ENCODE measurements at places on chromosomes 1 and 21. TPM values are rescaled to one million over a fixed set of nuclear protein-coding genes. Genes with fewer than 3 reads are reported as not detected.

Gene LRP8
- 56.3 TPM for total RNA-seq

Gene UAP1
- total RNA-seq, result 51.4 TPM

Gene AMPD1
- total RNA-seq, result not detected

Gene RNU1-4
- 1,685 TPM for total RNA-seq

Gene CHI3L1
- not detected for total RNA-seq

Gene CLCNKB
- 0.81 TPM for total RNA-seq

GRCh38 chr1:84480650-84481049, 1.6 kb downstream of the RPF1 start:
- no peak overlapping the region for H3K27ac ChIP-seq
- H3K4me3 ChIP-seq, result peak overlapping the region; percentile 88
- no peak for DNase-seq
- peaks cover 43% of the 10 kb centered on the region for H3K36me3 ChIP-seq
- H3K27me3 ChIP-seq, result no peaks in the 10 kb centered on the region

- no peak overlapping the region for H3K27ac ChIP-seq
- no peak for DNase-seq
- no peaks in the 10 kb centered on the region for H3K36me3 ChIP-seq
- no peak overlapping the region for H3K4me3 ChIP-seq
- no peaks in the 10 kb centered on the region for H3K27me3 ChIP-seq
Observed at GRCh38 chr1:220084460-220084859, 5.1 kb downstream of the BPNT1 start.

GRCh38 chr1:246182149-246182851, 324.8 kb downstream of the SMYD3 start:
- H3K4me3 ChIP-seq, result no peak overlapping the region
- DNase-seq, result no peak
- no peaks in the 10 kb centered on the region for H3K36me3 ChIP-seq
- no peaks in the 10 kb centered on the region for H3K4me1 ChIP-seq
- H3K27me3 ChIP-seq, result no peaks in the 10 kb centered on the region

DNA sequence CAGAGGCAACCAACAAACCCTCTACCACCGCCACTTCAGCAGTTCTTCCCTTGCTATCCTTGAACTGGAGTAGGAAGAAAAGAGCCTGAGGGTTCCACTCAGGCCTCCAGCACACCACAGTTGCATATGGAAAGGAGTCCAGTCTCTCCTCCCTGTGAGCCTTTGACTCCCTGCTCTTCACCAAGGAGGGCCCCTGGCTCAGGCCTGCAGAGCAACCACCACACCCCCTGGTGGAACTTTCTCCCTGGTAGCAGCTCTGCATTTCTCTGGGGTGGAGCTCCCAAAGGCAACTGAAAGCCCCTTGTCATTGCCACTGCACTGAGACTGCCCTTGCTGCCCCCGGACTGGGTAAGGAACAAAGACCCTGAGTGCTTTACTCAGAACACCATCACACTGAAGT, 1021.5 kb upstream of the ADGRL2 start:
- no peaks in the 10 kb centered on the region for H3K4me1 ChIP-seq
- DNase-seq, result no peak
- H3K27ac ChIP-seq, result no peak overlapping the region
- H3K27me3 ChIP-seq, result no peaks in the 10 kb centered on the region
- no peak overlapping the region for H3K4me3 ChIP-seq

GRCh38 chr1:232305050-232305449, 324.9 kb downstream of the SIPA1L2 start:
- no peaks in the 10 kb centered on the region for H3K4me1 ChIP-seq
- no peaks in the 10 kb centered on the region for H3K36me3 ChIP-seq
- no peaks in the 10 kb centered on the region for H3K27me3 ChIP-seq
- DNase-seq, result no peak
- no peak overlapping the region for H3K4me3 ChIP-seq
- no peak overlapping the region for H3K27ac ChIP-seq

DNA sequence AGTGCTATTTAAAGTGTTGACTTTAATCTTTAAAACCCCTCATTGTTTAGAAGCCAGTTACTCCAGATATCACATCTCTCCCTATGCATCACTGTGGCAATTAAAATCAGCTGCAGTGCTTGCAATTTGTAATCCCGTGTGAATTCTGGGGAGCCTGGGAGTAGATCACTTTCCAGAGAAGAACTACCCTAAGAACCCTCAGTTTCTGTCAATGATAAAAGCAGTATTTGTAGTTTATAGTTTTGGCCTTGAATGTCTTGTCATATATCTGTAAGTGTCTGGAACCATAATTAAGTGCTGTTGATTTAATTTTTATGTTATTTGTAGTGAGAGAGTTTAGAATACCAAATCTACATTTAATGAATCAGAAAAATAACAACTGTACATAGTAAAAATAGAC, 5.5 kb upstream of the SPAG17 start:
- no peaks in the 10 kb centered on the region for H3K27me3 ChIP-seq
- H3K4me1 ChIP-seq, result no peaks in the 10 kb centered on the region
- H3K27ac ChIP-seq, result no peak overlapping the region
- no peak for DNase-seq

DNA sequence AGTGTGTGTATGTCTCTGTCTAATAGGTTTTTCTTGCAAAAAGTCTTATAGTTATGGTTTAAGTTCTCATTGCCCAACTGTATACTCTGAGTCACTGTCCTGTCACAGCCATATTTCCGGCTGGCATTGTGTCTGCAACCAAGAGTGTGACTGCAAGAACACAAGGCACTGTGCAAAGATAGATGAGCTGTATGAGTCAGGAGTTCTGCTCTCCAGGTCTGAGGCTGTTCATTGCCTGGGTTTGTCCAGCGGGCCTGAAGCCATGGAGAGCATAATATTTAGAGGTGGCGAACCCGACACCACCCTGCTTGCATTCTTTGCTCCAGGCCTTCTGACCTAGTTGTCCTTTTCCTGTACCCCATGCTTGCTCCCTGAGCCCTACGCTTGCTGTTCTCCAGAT, 50.9 kb upstream of the CNIH3 start:
- peaks cover 19% of the 10 kb centered on the region for H3K4me1 ChIP-seq
- peak; percentile 71 for DNase-seq
- no peaks in the 10 kb centered on the region for H3K36me3 ChIP-seq
- no peaks in the 10 kb centered on the region for H3K27me3 ChIP-seq

DNA sequence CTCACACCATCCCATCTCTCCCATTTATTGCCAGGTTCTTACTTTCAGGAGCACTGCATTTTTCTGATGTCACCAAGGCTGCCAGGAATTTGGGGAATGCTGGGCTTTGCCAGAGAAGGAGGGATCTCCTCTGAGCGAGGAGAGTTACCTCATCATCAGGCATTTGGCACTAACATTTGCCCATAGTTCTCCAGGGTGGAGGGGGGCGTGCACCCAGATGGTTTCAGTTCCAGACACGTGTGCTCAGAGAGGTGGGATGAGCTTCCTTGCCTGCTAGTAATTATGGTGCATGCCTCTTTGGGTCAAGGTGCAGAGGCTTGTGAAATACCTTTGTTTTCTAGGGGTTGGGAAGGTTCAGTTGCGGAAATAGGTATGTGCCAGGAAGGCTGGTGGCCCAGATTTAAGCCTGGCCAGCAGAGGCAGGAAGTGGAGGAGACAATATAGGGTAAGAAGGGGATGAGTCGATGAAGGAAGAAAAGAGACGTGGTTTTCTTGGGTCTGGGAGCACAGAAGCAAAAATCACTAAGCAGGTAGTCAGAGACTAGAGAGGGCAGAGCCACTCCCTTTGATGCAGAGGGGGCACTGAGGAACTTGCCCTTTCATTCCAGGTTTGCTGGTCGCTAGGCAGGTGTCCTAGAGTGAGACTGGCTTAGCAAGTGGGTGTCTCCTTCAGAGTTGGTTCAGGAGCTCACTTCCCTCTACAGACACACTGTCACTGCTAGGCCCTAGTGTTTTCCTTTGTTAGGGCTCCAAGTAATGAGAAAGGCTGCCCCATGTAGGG, 7.2 kb downstream of the TUFT1 start:
- no peaks in the 10 kb centered on the region for H3K36me3 ChIP-seq
- H3K4me1 ChIP-seq, result peaks cover 38% of the 10 kb centered on the region
- peak overlapping the region; percentile 33 for H3K27ac ChIP-seq
- DNase-seq, result peak; percentile 35

GRCh38 chr1:63913533-63913932, 139.7 kb downstream of the ROR1 start:
- DNase-seq, result no peak
- H3K27ac ChIP-seq, result no peak overlapping the region
- H3K36me3 ChIP-seq, result no peaks in the 10 kb centered on the region
- no peaks in the 10 kb centered on the region for H3K4me1 ChIP-seq

GRCh38 chr1:15727866-15728534, 8.1 kb upstream of the SLC25A34 start:
- peaks cover 5% of the 10 kb centered on the region for H3K4me1 ChIP-seq
- no peak overlapping the region for H3K27ac ChIP-seq
- no peaks in the 10 kb centered on the region for H3K36me3 ChIP-seq
- no peak for DNase-seq
- no peak overlapping the region for H3K4me3 ChIP-seq

DNA sequence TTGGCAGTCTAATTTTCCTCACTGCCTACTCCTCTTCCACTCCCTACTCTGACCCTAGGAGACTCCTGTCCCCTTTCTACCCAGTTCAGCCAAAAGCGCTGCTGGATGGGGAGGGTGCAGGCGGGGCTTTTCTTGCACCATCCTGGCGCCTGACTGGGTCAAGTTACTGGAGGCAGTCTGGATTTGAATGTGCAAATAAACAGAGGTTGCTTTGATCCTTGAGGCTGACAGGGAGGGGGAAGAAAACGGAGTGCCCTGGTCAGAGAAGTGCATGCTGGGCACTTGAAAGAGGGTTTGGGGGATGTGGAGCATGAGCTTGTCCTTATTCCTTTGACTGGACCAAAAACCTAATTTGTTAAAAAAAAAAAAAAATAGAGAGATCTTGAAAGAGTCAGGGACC, 76.8 kb upstream of the SOX13 start:
- H3K4me1 ChIP-seq, result peaks cover 3% of the 10 kb centered on the region
- DNase-seq, result no peak
- H3K4me3 ChIP-seq, result no peak overlapping the region
- no peaks in the 10 kb centered on the region for H3K27me3 ChIP-seq

DNA sequence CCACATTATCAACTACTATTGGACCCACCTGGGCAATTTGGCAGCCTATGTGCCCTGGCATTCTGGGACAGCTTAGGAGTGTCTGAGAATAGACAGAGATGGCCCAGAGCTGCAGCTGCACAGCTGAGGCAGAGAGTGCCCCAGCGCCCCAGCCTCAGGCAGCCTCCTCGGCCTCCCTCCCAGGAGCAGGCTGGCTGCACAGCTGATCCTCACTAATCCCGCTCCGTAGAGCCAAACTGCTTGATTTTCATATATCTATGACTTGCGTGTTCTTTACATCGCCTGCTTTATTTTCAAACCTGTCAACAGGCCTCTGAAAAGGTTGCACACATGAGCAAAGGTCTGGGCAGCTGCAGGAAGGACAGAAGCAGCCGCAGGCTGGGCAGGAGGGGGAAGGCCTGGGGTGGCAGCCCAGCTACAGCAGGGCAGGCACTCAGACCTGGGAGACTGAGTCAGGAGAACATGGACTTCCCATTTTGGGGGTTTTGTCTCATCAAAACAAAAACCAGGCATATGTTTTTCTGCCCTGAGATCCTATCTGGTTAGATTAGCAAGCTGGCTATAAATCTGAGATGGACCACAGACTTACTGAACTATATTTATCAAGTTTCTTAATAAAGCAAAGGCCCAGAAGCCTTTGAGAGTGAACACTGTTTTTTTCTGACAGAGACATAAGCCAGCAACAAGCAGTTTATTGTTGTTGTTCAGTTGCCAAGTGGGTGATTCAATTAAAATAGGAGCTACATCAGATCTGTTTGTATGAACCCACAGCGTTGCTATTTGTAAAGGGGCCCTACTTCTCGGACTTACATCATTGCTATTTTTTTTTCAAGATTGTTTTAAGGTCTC, 301.8 kb upstream of the DUSP10 start:
- H3K4me3 ChIP-seq, result no peak overlapping the region
- no peaks in the 10 kb centered on the region for H3K4me1 ChIP-seq
- no peaks in the 10 kb centered on the region for H3K27me3 ChIP-seq
- DNase-seq, result no peak
- no peak overlapping the region for H3K27ac ChIP-seq
- no peaks in the 10 kb centered on the region for H3K36me3 ChIP-seq

DNA sequence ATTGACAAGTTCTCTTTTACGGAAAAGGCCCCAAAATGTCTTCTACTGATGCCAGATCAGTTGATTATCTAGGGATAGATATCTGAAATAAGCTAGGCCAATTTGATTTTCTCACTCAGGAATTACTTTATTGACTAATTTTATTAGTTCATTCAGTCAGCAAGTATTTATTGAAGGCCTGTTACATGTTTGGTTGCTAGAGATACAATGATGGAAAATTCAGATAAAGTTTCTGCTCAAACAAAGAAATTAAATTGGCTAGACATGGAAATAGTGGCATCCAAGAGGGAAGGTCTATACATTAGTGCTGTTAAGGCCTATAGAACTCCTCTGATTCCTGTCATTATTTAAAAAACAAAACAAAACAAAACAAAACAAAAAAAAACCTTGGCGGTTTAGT, 56.5 kb downstream of the HS2ST1 start:
- no peaks in the 10 kb centered on the region for H3K36me3 ChIP-seq
- H3K27ac ChIP-seq, result no peak overlapping the region
- no peaks in the 10 kb centered on the region for H3K4me1 ChIP-seq
- H3K4me3 ChIP-seq, result no peak overlapping the region

- no peak for DNase-seq
- no peak overlapping the region for H3K4me3 ChIP-seq
- H3K27ac ChIP-seq, result no peak overlapping the region
Observed at GRCh38 chr1:38173157-38173831, 126.7 kb upstream of the POU3F1 start.

GRCh38 chr1:107829036-107829770, 135.8 kb downstream of the VAV3 start:
- H3K27me3 ChIP-seq, result peaks cover 15% of the 10 kb centered on the region
- no peaks in the 10 kb centered on the region for H3K4me1 ChIP-seq

DNA sequence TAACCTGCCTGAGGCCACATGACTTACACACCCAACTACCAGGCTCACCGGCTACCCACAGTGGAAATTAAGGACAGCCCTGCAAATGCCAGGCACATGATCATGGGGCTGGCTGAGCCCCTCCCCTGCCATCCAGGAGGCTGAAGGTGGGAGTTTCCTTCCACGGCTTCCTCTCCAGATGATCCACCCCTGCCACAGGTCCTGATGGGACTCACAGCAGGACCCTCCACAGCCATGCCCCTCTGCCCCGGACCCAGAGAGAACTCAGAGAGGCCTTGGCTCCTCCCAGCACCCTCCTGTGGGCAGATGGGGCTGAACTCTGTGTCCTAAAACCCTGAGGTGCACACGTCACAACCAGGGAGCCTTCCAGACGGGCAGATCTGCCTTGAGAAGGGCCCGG, 29.1 kb upstream of the CASZ1 start:
- H3K27ac ChIP-seq, result no peak overlapping the region
- no peaks in the 10 kb centered on the region for H3K36me3 ChIP-seq
- no peaks in the 10 kb centered on the region for H3K27me3 ChIP-seq
- H3K4me3 ChIP-seq, result no peak overlapping the region
- H3K4me1 ChIP-seq, result peaks cover 5% of the 10 kb centered on the region
- no peak for DNase-seq

Data from HCT116 (cell line).